Lower lobe of right lung (tissue), 2 donors: ENCODE measurements at places on chromosomes 11 and 22. TPM values are rescaled to one million over a fixed set of nuclear protein-coding genes. Genes with fewer than 3 reads are reported as not detected.

Gene IL10RA
- 37.7 TPM for total RNA-seq

Gene EHF
- 60.5 TPM for total RNA-seq

Gene RAG2
- not detected for total RNA-seq

Gene OMP
- not detected for total RNA-seq

Gene TRIM29
- 8.3 TPM for total RNA-seq

Gene SERHL2
- 1.6 TPM for total RNA-seq

Gene TPH1
- total RNA-seq = 0.18 TPM

Gene CCDC87
- total RNA-seq = 0.50 TPM

Gene SLC29A2
- total RNA-seq = 10.6 TPM

Gene C11orf86
- not detected for total RNA-seq

Gene GNAZ
- total RNA-seq = 2.4 TPM

Gene OR8G5
- 0.35 TPM for total RNA-seq

Gene MOGAT2
- not detected for total RNA-seq

Gene MMP13
- total RNA-seq = not detected

Gene DUSP8
- total RNA-seq = 8.9 TPM

Gene MS4A3
- total RNA-seq = not detected

Gene BTG4
- total RNA-seq = 0.38 TPM

Gene PHOX2A
- not detected for total RNA-seq
